ENCODE measurements at places on chromosomes 11 and 22. TPM values are rescaled to one million over a fixed set of nuclear protein-coding genes. Genes with fewer than 3 reads are reported as not detected.

OR5B21 gene
- not detected for total RNA-seq

GRCh38 chr11:129894278-129895125 lies 876 bp downstream of the NFRKB start:
- no peak for DNase-seq

DNA sequence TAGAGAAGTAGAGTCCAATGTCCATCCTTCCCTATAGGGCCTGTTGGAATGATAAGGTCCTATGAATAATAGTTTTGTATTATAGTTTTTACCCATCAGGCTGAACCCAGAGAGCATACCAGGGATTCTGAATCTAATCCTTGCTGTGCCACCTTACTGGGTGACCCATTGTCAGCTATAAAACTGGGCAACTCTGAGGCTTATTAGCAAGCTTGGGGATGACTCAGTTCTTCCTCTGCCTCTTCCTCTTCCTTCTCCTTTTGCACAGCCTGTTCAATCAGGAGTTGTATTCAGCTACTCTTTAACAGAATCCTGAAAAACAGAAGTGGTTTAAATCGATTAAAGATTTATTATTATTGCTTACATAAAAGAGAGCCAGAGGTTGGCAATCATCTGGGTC lies 8.9 kb downstream of the HEPHL1 start:
- DNase-seq, result no peak

DNA sequence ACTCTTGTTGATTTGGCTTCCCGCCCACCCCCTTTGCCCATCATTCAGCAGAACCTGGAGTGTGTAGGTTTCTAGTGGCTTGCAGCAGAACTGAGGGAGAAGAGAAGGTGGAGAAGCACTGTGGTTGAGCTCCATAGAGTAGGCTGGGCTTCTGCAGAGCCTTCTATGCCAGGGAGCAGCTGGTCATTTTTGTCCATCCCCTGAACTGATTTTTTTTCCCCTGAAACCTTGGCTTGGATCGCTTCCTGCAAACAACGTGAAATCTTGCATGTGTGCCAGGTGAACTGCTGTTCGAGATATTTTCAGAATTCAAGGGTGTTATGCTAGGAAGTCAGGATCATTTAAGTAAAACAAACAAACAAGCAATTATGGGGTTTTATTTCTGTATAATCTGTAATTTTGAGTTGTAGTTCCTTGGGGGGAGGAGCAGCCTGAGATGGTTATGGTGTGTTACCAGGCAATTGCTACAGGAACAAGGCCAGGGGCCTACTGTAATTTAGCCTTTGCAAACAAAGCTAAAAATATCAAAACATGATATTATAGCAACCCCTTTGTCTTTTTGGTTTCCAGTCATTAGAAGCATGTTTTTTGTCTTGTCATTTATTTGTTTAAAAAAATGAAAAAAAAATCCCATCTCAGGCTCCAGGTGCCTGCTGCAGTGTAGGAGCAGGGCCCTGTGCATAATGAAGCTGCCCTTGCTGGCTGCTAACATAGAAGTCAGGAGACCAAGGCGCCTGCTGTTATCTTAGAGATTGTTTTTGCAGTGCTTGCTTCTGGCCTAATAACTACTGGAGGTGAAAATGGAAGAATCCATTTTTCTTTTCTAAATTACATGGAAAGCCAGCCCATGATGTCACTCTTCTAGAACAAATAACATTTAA lies 152.4 kb upstream of the TTC12 start:
- DNase-seq, result no peak

DNA sequence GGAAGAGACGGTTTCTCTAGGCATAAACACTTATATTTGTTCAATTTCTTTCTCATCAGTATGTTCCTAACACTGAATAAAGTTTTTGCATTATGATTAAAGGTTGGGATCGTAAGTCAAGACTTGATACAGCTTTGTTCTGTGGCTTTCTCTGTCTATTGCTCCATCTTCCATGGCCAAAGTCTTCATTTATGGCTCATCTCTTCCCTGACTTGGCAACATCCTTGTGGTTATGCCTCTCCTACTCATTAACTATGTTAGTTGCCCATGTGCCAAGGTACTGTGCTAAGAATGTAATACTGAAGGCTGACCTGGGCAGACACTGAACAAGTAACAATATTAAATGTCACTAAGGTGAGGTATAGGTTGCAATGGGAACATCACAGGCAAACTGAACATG lies 1.6 kb upstream of the ACCSL start:
- DNase-seq, result no peak

GRCh38 chr11:85737738-85738137 lies 51.7 kb upstream of the CCDC89 start:
- DNase-seq, result no peak

GRCh38 chr11:72627594-72628281 lies 46.5 kb downstream of the PDE2A start:
- no peak for DNase-seq

DNA sequence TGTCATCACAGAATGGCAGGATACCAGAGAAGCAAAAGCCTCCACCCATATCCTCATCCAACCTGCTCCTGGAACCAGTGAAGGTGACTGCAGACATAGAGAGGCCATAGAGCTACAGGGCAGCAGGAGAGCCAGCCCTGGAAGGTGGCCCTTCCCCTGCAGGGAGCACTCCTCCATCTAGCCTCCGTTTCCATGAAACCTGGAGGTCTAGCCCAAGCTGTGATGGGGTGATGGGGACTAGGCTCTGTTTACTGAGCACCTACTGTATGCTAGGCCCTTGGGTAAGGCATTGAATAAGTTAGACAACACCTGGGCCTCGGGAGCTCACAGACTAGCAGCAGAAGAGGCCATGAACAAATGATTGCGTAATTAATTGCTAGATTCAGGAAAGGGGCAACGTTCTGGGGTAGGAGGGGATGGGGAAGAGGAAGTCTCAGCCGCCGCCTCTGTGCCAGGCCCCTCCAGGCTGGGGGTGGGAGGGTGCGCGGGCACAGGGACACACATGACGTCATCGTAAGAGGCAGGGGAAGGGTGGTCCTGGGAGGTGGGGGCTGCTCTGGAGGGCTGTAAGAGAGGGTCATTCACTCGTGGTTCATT lies 784 bp upstream of the SYNGR1 start:
- no peak for DNase-seq

DNA sequence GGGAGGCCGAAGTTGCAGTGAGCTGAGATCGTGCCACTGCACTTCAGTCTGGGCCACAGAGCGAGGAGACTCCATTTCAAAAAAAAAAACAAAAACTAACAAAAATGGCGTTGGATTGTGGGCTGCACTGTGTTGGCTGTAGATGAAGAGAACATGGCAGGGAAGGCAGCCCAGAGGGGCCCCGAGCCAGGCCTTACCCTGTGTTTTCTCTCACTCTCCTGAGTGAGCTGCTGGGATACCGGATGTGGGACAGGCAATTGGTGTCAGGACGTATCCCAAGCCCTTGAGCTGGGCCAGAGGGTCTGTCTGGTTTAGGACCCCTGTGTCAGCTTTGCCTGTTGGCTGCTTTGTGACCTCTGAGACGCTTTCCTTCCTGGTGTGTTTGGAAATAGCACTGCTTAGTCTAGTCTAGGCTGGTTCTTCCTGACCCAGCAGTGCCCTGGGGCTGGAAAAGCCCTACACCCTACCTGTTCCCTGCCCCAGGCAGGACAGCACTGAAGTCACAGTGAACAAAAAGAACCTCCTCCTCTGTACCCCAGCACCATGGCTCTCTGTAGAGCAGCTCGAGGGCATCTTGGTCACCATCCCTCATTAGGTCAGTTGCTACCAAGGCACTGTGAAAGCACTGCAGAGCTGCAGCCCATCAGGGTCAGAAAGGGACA lies 17.8 kb downstream of the CHADL start:
- DNase-seq, result no peak

DNA sequence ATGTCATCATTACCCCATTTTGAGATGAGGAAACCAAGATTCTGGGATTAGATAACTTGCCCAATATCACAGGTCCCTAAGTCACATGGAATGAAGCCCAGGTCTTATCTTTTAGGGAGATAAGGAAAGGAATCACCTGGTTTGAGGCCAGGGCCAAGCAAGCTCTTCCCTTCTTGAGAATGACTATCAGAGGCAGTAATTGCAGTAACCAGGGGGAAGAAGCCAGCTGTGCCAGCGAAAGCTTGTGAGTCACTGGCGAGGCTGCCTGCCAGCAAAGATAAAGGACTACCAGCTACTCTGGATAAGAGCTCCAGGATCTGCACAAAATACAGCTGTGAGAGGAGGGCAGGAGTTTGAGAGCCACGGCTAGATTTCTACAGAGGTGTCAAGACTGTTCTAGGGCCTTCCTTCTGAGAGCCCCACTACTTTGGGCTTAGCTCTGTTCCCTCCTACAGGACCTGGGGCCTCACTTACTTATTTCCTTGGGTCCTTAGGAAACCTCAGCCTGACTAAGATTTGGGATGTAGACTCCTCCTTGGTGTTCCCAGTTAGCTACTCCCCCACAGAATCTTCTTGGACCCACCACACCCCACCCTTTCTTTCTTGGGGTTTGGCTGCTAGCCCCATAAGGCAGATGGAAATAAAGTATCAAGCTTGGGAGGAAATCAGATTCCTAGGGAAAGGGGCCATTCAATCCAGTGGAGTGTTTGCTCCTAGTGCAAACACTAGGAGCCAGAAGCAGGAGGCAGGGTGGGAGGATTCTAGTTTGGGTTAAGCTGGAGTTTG lies 9.7 kb upstream of the CCKBR start:
- no peak for DNase-seq

DNA sequence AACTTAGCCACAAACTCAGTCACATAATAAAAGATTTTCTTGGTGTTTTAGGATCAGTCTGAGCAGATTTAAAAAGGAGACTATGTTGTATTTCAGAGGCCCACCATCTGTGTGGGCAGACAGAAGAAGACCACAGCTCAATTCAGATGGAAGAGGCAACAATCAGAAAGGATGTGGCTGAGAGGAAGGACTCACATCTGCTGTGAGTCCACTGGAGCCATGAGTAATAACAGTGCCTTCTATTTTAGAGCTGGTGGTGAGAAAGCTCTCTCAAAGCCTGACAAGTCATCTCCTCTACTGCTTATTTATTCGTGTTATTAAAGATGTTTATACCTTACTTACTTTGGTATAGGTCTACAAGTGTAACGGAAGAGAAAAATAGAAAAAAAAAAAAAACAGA lies 357.2 kb downstream of the OPCML start:
- no peak for DNase-seq

GRCh38 chr11:30605036-30605605 lies 19.0 kb upstream of the MPPED2 start:
- no peak for DNase-seq

GRCh38 chr11:46877580-46877979 lies 31.5 kb upstream of the CKAP5 start:
- no peak for DNase-seq

- DNase-seq, result no peak
Measured at GRCh38 chr22:30115705-30116104, 35.4 kb downstream of the HORMAD2 start.

HBG1 gene
- not detected for total RNA-seq

GRCh38 chr11:37306563-37306962 lies 708.5 kb upstream of the RAG2 start:
- no peak for DNase-seq

GRCh38 chr11:1181420-1181819 lies 23.7 kb downstream of the MUC5AC start:
- no peak for DNase-seq

DNA sequence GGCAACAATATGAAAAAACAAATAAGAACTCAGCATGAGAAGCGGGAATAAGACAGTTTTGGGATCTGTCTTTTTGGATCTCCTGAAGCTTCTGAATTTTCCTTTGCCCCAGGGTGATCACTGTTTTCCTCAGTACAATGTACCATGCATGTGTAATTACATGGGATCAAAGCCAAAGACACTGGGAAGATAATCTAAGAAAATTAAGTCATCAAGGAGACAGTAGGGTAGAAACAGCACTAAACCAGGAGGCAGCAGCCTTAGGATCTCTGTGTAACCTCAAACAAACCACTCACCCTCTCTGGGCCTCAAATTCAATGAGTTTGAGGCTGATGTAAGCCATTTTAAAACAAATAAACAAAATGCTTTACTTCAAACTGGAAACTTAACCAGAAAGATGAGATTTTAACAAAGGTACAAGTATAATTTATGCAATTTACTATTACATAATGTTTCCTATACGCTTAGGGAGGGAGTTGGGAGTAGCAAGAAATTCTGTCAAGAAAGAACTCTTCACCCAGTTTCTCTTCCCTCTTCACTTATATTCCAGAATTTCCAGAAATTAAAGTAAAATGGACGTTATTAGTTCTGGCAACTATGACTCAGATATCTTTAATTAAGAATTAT lies 77.0 kb downstream of the RAB30 start:
- DNase-seq, result no peak

- DNase-seq, result no peak
Measured at GRCh38 chr22:31898926-31899325, 45.4 kb upstream of the YWHAH start.

DNA sequence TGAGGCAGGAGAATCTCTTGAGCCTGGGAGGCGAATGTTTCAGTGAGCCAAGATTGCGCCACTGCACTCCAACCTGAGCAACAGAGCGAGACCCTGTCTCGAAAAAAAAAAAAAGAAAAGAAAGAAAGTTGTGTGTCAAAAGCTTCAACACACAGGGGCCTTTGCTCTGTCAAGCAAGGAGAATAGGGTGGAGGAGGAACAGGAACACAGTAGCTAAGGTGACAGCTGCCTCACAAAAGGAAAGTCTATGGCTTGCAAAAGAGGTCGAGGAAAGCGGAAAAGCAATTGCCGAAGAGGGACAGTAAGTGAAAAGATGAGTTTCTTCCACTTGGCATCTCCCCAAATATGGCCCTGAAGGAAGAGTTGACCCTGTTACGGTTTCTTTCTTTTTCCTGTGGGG lies 26.5 kb upstream of the TMA7B start:
- no peak for DNase-seq

GRCh38 chr11:2590965-2591754 lies 108.6 kb downstream of the KCNQ1OT1 start:
- DNase-seq, result no peak

DNA sequence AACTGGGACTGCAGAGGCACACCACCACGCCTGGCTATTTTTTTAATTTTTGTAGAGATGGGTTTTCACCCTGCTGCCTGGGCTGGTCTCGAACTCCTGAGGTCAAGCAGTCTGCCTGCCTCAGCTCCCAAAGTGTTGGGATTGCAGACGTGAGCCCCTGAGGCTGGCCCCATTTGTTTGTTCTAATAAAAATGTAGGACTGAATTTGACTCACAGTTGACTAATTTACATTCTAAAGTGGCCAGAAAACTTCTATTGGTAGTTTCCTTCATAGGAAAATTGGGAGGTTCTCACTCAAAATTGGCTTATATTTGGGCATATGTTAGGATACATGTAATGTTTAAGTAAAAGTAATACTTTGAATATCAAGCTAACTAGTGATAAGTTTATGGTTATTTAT lies 35.0 kb downstream of the PPFIA1 start:
- no peak for DNase-seq

SPDYC gene
- total RNA-seq, result 0.15 TPM

RAG2 gene
- total RNA-seq, result not detected

- no peak for DNase-seq
Measured at GRCh38 chr11:47160753-47161133, 15.9 kb downstream of the ARFGAP2 start.

All from HepG2 (cell line).